Fibroblast of the aortic adventitia (primary cell): ENCODE measurements at places on chromosomes 7 and 10. TPM values are rescaled to one million over a fixed set of nuclear protein-coding genes. Genes with fewer than 3 reads are reported as not detected.
A peak's percentile ranks its signal among the peaks of the same experiment; 100 is the strongest.

GRCh38 chr7:13980474-13980873, 9.0 kb downstream of the ETV1 start:
- DNase-seq: peak; percentile 34

- DNase-seq: peak; percentile 58
Observed at GRCh38 chr10:22443175-22443901, 98.0 kb downstream of the SPAG6 start.

GRCh38 chr10:70942725-70943124, 54.4 kb upstream of the PCBD1 start:
- no peak for DNase-seq

GRCh38 chr10:84837877-84838276, 509.5 kb downstream of the CCSER2 start:
- DNase-seq: no peak

DNA sequence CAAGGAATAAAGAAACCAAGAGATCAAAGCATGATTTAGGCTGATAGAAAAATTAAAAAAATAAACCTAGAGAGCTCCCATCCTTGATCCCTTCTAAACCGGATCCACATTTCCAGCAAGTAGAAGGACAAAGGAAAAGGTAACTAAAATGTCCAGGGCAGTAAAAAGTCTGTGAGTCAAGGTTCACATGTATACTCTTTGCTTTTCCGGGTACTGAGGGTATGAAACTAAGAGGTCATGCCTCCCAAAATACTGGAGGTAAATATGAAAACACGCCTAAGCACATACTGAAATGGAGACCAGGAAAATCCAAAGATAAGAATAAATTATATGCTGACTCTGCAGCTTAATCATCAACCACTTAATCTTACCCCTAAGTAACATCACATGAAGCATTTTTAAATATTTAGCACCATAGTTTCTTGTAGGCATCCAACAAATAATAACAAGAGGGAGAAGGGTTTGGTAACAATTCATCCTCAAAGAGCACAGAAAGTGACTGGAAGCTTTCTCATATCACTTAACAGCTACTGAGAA, 35.4 kb downstream of the JAZF1 start:
- DNase-seq: no peak

GRCh38 chr10:78811174-78811573, 257.6 kb upstream of the ZMIZ1 start:
- peak; percentile 8 for DNase-seq

GRCh38 chr10:86443069-86443468, 76.5 kb upstream of the GRID1 start:
- DNase-seq: peak; percentile 49

- peak; percentile 74 for DNase-seq
Observed at GRCh38 chr10:29869593-29869992, 189.8 kb downstream of the JCAD start.

DNA sequence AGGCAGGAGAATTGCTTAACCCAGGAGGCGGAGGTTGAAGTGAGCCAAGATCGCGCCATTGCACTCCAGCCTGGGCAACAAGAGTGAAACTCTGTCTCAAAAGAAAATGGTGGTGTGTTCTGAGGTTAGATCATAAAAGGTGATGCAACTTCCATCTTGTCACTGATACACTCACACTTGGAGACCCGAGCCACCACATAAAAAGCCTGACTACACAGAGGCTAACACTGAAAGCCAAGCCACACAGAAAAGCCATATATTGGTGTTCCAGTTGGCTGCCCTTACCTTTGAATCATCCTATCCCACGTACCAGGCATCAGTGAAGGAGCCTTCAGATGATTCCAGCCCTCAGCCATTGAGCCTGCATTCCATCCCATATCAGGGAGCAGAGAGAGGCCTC, 4.0 kb downstream of the MORN4 start:
- DNase-seq: no peak

DNA sequence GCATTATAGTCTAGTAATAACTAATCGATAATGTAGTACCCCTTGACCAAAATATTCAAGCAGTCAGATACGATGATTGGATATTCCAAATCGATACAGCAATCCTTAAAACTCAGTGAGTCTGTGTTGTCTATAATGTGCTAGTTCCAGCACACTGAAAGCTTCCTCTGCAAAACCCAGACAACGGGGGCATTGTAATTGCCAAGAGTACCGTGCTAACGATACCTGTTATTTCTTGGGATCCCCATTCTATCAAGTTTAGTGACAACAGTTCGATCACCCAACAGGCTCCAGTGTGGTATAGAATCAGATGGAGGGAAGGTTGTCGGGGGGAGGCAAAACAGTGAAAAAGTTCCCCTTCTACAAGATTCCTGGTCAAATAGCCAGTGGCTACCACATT, 865 bp downstream of the ZNF438 start:
- DNase-seq: no peak

- no peak for DNase-seq
Observed at GRCh38 chr7:136894789-136895188, 26.3 kb downstream of the CHRM2 start.

GRCh38 chr7:28785041-28785995, 172.8 kb downstream of the TRIL start:
- DNase-seq: no peak

- no peak for DNase-seq
Observed at GRCh38 chr10:56991591-56992069, 630.6 kb upstream of the ZWINT start.

GRCh38 chr10:85558533-85558932, 808.1 kb downstream of the GRID1 start:
- no peak for DNase-seq

GRCh38 chr10:34017281-34017680, 682.8 kb upstream of the NRP1 start:
- no peak for DNase-seq

GRCh38 chr7:143388491-143389101, 7.5 kb downstream of the ZYX start:
- DNase-seq: no peak

DNA sequence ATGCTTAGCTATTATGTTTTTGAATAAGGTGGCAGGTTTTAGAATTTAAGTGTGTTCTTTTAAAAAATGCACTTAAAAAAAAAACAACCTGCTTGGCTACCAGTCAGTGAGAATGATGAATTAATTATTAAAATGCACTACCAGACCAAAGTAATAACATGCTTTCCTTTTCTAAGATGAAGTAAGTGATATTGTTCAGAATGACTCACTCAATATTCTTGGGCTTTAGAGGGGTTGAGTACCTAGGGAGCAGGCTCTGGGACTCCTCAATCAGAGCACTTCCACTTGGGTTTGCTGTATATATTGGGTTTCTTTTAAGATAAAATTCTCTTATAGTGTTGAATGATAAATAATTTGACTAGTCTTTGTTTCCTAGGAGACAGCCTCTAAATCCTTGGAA, 8.6 kb downstream of the STAM start:
- peak; percentile 30 for DNase-seq

GRCh38 chr7:102376964-102377466, 19.1 kb upstream of the PRKRIP1 start:
- no peak for DNase-seq

GRCh38 chr7:101370836-101371235, 8.2 kb downstream of the COL26A1 start:
- DNase-seq: no peak

GRCh38 chr10:42866115-42866995, 83.8 kb downstream of the BMS1 start:
- peak; percentile 74 for DNase-seq

DNA sequence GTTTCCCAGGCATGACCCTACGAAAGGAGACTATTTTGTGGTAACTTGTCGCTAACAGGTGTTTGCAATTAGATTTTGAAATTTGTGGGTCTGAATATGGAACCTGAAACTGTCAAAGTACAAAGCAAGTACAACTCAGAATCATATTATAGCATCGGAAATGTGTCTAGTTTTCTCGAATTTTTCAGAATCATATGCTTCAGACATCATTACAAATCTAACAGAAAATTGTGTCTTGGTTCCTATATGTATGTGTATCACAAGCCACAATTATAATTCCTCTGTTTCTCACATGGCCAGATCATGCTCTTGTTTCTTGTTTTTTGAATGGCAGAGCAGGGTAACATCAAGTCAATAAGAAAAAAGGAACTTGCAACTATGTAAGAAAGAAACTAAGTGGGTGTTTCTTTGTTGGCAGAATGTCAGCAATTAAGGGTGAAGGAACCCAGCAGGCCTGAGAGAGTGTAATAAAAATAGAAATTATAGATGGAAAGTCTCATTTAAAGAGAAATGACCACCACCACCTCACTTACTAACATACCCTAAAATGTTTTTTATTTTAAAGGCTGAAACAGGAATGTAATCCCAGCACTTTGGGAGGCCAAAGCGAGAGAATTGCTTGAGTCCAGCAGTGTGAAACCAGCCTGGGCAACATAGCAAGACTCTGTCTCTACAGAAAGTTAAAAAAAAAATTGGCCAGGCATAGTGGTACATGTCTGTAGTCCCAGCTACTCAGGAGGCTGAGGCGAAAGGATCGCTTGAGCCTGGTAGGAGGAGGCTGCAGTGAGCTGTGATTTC, 51.3 kb downstream of the PRTFDC1 start:
- peak; percentile 59 for DNase-seq

GRCh38 chr7:144481833-144482232, 78.3 kb upstream of the NOBOX start:
- DNase-seq: no peak

- DNase-seq: no peak
Observed at GRCh38 chr10:105770524-105771212, 1129.6 kb downstream of the SORCS3 start.

- no peak for DNase-seq
Observed at GRCh38 chr10:84826704-84827103, 498.3 kb downstream of the CCSER2 start.

GRCh38 chr10:109430043-109430760, 493.1 kb downstream of the XPNPEP1 start:
- peak; percentile 87 for DNase-seq

DNA sequence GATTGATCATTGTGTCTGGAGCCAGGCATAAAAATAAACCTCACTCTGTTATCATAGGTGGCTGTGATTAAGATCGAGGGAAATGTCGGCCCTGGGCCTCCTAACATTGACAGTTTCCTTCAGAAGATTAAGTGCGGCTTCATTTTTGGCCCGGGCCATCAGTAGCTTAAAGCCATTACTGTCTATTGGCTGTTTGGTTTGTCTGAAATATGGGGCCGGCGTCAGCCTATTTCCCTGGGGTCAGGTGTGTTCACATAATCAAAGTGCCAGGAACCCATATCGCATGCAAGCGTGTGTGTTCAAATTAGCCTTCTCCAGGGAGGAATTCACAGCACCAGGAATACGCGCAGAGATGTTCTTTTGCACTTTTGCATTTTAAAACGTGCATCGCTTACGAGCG, 114.7 kb downstream of the CUX1 start:
- DNase-seq: no peak

- no peak for DNase-seq
Observed at GRCh38 chr7:48611993-48612392, 312.4 kb upstream of the CDC14C start.

LBX1 gene
- 0.08 TPM in 1 of 2 replicates, not detected in the other for total RNA-seq

OR6B1 gene
- total RNA-seq: not detected in 2 replicates

SFTPA2 gene
- not detected in 2 replicates for total RNA-seq

FBXL13 gene
- 2.9 and 3.4 TPM in 2 replicates for total RNA-seq

OPN4 gene
- not detected in 2 replicates for total RNA-seq

NXPH1 gene
- total RNA-seq: not detected in 2 replicates

AKR1C2 gene
- total RNA-seq: 48.2 and 376 TPM in 2 replicates

SP8 gene
- total RNA-seq: not detected in 2 replicates

TSPAN13 gene
- total RNA-seq: 4.3 TPM in 1 of 2 replicates, not detected in the other

CD36 gene
- 1.7 and 561 TPM in 2 replicates for total RNA-seq

GPR26 gene
- under 0.01 TPM in 1 of 2 replicates, not detected in the other for total RNA-seq

HOXA3 gene
- 1.2 and 3.5 TPM in 2 replicates for total RNA-seq

CYREN gene
- total RNA-seq: 23.5 and 46.4 TPM in 2 replicates

KNDC1 gene
- under 0.01 and 0.41 TPM in 2 replicates for total RNA-seq

ZC3HAV1L gene
- total RNA-seq: 11.9 and 36.6 TPM in 2 replicates

TRUB1 gene
- total RNA-seq: 31.8 and 71.7 TPM in 2 replicates
